Omental fat pad (tissue), 4 donors: ENCODE measurements at places on chromosomes 11 and 22. TPM values are rescaled to one million over a fixed set of nuclear protein-coding genes. Genes with fewer than 3 reads are reported as not detected.

GRCh38 chr11:75024764-75025211 lies 36.1 kb downstream of the NEU3 start:
- DNase-seq = no peak

DNA sequence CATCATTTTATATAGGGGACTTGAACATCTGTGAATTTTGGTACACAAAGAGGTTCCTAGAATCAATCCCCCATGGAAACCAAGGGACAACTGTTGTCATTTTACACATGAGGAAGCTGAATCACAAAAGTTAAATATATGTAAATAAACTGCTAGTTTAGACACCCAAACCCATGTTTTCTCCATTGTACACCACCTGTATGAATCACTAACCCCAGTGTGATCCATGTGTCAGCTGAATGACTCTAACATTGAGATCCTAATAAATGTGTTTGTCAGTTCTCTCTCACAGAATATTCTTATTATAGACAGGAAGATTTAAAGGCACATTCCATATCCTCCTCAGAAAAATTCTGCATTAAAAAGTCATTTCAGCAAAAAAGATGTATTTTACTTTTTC lies 83.3 kb downstream of the ATG16L2 start:
- no peak for DNase-seq

DNA sequence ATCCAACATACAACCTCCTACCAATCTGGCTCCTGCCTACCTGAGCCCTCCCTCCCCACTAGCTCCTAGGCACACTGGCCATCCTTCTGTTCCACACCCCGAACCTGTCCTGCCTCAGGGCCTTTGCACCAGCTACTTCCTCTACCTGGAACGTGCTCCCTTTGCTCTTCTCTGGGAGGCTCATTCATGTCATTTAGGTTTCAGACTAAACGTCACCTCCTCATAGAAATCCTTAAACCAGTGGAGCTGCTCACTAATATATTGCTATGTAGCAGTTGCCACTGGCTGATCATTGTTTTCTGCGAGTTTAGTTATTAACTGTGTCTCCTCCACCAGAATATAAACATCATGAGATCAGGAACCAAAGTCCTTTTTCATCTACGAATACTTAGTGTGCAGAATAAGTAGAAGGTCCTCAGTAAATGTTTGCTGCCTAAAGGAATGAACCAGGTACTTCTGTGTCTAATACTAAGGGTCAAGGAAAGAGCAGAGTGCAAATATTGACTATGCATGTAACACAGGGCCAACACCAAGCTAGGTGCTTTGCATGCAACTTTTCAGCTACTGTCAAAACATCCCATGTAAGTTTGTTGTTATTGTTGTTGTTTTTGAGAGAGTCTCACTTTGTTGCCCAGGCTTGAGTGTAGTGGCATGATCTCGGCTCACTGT lies 277.6 kb upstream of the SYN3 start:
- DNase-seq = no peak

The AIFM3 gene
- total RNA-seq = 2.6 TPM

The MGAT3 gene
- 7.6 TPM for total RNA-seq

The TENM4 gene
- 4.7 TPM for total RNA-seq

The SOX6 gene
- 9.7 TPM for total RNA-seq

The MMP8 gene
- total RNA-seq = 1.1 TPM

The STK33 gene
- 1.4 TPM for total RNA-seq

The SLC22A9 gene
- not detected for total RNA-seq

The EFCAB6 gene
- total RNA-seq = 3.2 TPM
